ENCODE measurements at places on chromosomes 3 and 15. TPM values are rescaled to one million over a fixed set of nuclear protein-coding genes. Genes with fewer than 3 reads are reported as not detected.
A peak's percentile ranks its signal among the peaks of the same experiment; 100 is the strongest.

The NR2E3 gene
- polyA plus RNA-seq: 1.9 TPM

The VPS13C gene
- 26.1 TPM for polyA plus RNA-seq

The IMPG2 gene
- 0.55 TPM for polyA plus RNA-seq

The HAUS2 gene
- polyA plus RNA-seq: 17.9 TPM

The HHATL gene
- 85.0 TPM for polyA plus RNA-seq

The CCR3 gene
- polyA plus RNA-seq: not detected

DNA sequence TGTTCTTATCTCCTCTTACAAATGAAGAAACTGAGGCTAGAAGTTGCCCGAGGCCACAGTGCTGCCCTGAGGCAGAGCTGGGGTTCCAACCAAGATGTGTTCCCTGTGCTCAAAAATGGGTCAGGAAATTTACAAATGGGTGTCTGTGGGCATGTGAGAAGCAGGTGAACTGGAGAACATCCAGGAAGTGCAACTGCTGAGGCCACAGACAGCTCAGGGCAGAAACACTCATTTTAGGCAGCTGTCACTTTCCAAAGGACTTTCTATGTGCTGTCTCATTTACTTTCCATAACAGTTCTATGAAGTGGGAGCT is 47.2 kb upstream of the ATP2B2 start:
- no peak for DNase-seq

DNA sequence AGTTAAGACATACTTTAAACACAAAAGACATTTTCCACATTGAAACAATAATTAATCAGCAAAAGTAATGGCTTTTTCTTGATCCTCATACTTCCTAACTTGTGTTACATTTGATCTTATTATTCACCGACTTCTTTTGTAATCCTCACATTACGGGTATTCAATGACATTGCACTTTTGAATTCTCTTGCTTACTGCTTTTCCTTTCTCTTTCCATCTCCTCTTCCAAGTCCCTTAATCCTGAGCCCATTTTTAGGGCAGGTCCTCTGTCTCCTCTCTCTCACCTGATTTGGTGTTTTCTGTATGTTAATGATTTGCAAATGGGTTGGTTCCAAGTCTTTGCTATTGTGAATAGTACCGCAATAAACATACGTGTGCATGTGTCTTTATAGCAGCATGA is 48.5 kb upstream of the RAP2B start:
- DNase-seq: no peak

GRCh38 chr3:36901588-36901987 is 43.3 kb downstream of the TRANK1 start:
- DNase-seq: no peak

- DNase-seq: no peak
Measured at GRCh38 chr15:92643849-92644815, 11.4 kb downstream of the FAM174B start.

- DNase-seq: no peak
Measured at GRCh38 chr15:76829939-76830338, 75.2 kb downstream of the SCAPER start.

- DNase-seq: no peak
Measured at GRCh38 chr3:73513260-73513659, 111.5 kb downstream of the PDZRN3 start.

GRCh38 chr3:141050576-141051442 is at the start of gene SPSB4:
SPSB4 (plus strand) TSS chr3:141051347; CDS start chr3:141066105, 14,758 bp downstream.
- DNase-seq: peak; percentile 95

DNA sequence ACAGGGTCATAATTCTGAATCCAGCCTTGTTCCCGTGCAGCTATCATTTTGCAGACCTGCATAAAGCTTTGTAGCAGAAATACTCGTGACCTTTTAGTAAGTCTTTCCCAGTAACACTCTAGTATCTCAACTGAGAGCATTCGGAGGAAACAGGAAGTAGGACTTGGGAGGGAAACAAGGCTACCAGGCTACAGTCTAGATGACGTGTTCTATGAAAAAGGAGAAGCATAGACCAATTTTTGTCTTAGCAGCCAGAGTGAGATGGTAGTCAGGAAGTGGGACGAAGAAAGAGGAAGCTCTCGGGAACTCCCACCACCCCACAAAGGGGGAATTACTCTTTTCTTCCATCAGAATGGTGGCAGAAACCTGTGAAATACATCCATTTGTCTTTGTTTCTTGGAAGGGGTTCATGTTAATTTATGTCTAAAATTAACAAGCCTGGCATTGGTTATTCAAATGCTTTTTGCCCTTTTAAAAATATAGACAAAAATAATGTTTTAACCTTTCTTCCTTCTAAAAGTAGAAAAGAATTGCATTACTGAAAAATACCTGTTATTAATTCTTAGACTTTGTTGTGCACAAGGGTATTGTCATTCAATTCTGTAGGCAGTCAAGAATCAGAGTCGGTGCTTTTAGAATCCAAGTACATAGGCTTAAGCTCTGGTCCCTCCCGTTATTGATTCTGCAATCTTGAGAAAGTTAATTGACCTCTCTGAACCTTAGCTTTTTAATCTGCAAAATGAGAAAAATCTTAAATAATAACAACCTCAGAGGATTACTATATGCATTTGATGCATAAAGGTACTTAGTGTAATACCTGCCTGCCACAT is 1.6 kb upstream of the SUCNR1 start:
- no peak for DNase-seq

DNA sequence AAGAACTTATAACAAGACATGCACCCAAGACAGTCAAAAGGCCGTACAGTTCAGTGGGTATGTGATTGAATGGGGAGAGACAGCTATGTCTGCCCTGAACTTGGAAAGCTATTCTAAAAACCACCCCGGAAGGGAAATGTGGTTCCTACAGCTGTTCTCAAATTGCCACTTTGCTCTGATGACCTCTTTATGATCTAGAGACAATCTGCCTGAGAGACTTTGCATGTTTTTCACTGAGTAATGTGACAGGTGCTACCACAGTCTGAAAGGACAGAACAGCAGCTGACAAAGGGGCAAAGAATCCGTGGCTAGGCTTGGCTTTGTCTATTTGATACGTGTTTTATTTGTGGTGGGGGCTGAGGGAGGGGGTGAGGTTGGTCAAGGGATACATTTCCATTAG is 148.3 kb upstream of the NPHP3 start:
- no peak for DNase-seq

DNA sequence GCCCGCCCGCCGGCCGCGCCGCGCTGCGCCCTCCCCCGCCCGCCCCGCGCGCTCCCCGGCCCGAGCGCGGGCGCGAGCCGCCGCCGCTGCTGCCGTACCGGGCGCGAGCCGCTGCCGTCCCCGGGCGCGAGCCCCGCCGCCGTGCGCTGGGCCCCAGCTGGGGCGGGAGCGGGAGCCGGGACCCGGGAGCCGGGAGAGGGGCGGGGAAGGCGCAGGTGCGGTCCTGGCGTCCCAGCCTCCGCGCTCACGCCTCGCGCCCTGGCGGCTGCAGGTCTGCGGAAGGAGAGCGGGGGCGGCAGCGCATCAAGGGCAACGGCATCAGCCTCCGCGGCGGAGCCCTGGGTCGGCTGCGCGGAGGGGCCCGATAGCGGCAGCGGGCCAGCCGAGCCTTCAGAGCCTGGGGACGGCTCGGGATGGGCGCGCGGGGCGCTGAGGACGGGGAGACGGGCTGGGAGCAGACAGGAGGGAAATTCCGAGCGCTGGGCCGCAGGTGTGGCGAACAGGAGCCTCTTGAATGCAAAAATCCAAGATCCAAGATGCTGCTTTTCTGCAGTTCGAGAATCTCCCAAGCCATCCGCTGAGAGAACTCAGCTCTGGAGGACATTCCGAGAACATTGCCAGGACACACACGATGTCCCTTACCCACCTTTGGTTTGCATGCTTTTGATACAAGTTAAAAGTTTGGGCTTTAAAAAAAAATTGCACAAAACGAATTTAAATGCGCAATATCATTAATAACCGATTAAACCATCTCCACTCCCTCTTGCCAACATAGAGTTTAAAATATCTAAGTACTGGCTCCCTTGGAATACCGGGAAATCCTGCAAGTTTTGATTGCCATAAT is 251.1 kb downstream of the TJP1 start:
- DNase-seq: no peak

DNA sequence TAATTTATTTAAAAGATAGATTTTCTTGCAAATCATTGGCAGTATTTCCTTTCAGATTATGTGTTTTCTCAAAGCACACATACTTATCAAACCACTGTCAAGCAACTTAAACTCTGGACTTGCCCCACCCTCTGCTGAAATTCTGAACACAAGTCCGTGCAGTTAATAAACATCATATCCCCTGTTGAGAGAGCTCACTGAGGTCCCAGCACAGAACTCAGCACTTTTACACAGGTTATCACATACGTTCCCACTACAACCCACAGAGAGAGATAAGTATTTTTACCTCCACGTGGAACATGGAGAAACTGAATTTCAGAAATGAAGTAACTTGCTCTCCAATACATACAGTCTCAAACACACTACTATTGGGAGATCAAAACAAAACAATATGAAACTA is 267.6 kb upstream of the IGF1R start:
- DNase-seq: no peak

GRCh38 chr3:100584101-100584660 is 25.2 kb upstream of the ADGRG7 start:
- no peak for DNase-seq

- no peak for DNase-seq
Measured at GRCh38 chr3:150073513-150073912, 102.8 kb upstream of the PFN2 start.

DNA sequence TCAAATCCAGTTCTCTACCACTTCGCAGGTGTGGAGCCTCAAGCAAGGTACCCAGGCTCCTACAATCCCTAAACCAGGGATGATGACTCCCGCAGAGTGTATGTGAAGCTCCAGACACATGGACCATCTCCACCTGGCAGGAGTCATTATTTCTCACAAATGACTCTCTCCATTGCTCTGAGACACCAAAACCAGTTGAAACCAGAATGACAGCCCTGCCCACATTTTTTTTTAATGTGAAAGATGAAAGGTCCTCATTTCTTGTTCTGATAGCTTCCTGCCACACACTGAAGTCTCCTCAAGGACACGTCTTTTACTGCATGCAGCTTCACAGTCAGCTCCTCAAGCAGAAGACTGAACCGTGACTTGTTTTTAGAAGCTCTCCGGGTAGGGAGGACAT is 61.4 kb upstream of the ZBTB38 start:
- no peak for DNase-seq

- no peak for DNase-seq
Measured at GRCh38 chr3:53996141-53996874, 104.6 kb upstream of the SELENOK start.

GRCh38 chr3:3316521-3316920 is 137.0 kb upstream of the CRBN start:
- no peak for DNase-seq

Data from muscle of back (tissue), 13 donors.